ENCODE measurements at places on chromosomes 7 and 10.

GRCh38 chr7:37511915-37512314, 63.3 kb upstream of the ELMO1 start:
- no peak for DNase-seq

GRCh38 chr7:44748948-44749731, 493 bp downstream of the ZMIZ2 start:
- DNase-seq, result no peak

GRCh38 chr7:155358948-155359712, 61.5 kb downstream of the INSIG1 start:
- DNase-seq, result no peak

DNA sequence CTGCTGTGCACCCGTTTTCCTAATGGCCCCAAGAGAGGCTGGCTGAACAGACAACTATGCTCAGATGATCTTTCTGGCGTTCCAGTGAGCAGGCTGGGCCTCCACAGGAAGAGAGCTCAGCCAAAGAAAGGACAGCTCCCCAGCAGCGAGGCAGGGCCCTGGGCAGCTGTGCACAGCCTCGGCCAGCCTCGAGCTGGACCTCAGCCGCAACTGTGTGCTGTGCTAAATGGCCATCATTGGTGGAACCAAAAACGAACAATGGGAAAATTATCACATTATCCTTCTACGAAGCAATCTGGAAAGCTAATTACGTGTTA, 97.5 kb downstream of the CTBP2 start:
- peak; percentile 75 for DNase-seq

DNA sequence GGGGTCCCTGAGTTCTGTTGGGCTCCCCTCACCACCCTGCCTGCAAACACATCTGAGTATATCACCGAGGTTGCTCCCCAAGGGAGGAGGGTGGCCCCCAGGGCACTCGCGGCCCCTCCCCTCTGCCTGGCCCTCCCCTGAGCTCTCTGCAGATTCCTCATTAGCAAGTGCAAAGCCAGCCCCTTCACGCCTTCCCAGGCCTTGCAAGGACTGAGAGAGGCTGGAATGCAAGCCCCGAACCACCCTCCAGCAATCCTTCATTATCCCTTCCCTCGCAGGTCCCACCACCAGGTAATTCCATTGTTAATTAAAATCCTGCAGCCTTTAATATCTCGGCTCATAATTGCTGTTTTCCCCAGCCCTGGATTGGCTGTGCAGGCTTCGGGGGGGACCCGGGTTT, 35.3 kb upstream of the MYL10 start:
- DNase-seq, result no peak

DNA sequence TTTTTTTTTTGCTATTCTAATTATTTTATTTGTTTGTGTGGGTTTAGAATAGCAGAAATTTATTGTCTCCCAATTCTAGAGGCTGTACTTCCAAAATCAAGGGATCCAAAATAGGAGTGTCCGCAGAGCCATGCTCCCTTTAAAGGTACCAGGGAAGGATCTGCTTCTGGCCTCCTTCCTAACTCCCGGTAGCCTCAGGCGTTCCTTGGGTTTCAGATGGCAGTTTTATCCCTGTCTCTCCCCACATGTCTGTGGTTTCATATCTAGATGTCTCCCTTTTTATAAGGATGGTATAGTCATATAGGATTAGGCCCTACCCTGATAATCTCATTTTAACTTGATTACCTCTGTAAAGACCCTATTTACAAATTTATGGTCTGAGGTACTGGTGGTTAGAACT, 48.4 kb downstream of the BMPR1A start:
- no peak for DNase-seq

GRCh38 chr7:127738859-127739258, 86.9 kb downstream of the SND1 start:
- no peak for DNase-seq

DNA sequence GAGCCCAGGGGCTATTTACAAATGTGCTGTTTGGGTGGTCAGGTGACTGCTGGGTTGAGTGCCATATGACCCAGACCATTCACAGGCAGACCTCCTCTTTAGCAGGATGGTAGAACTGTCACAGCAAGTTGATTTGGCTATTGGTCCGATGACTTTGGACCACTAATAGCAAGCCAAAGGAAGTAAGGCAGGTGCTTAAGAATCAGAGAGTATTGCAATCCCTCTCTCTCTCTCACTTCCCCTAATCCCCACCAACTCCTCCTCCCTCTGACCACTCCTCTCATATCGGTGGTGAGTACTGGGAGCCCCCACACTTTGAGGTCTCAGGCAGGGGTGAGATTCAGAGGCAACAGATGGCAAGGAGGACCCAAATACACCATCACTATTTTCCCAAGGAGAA, 165.3 kb downstream of the TRIL start:
- no peak for DNase-seq

DNA sequence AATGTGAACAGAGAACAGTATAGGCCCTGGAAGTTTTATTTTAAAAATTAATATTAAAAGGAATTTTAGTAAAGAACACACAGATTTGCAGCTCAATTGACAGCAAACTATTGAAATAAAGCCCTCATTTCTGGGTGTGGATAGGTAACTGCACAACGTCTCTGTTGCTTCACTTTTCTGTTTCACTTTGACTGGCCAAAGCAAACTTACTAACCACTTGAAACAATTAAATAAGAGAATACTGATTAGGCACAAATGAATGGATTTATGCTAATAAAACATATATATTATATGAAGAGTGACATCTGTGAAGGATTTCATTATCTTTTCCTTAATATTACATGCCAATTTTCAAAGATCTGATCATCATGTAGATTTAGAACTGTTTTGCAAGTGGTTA, 11.9 kb downstream of the ZNF804B start:
- no peak for DNase-seq

- DNase-seq, result no peak
These were observed 14.9 kb upstream of the SP4 start for GRCh38 chr7:21412957-21413356.

DNA sequence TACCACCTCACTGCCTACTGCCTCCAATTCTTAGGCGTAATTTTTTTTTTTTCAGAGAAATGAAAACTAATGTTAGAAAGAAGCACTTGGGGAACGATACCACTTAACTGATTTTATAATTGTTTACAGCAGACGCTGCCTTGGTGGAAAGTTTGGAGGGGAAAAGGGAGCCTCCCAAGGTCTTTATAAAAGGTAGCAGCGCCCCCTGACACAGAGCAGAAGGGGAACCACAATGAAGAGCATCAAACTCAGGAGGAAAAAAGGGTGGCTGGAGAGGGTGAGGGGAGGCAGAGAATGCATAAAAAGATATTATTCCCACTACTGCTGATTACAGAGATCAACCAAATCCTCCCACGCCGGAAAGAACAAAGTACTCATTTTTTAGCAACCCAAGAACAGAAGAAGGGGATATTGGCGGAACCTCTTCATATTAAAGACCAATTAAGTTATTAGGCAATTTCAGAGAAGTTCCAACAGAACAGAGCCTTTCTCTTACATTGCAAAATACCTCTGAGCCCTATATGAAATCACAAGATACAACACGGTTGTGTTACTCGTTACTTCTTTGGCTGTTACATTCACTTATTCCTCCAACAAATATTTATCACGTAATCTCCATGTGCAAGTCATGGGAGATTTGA, 135.8 kb downstream of the TEX36 start:
- DNase-seq, result no peak

DNA sequence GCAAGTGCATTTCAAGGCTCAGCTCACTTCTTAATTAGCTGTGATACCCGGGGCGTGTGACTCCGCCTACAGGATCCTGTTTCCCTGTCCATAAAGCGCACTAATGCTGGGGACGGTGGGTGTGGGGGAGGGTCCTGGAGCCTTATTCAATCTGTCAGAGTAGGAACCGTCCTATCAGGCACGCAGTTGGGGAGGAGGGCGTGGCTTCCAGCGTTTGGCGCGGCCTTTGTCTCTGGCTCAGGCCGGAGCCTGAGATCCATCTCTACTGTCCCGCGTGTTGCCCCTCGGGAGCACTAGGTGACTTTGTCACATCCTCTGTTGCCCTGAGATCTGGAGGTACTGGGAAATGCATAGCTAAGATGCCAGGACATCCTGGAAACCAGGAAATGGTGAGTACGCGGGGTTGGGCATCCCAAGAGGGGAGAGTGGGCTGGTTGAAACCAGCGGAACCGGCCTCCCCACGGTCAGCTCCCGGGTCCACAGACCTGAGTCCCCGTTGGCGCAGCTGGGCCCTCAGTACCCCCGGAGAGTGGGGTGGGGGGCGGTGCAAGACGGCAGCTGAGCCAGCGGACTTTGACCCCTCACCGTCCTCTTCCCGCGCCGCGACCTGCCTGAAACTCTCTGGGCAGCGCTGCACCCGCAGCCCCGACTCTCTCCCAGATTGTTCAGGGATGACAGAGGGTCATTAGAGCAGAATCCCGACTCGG, 104.4 kb upstream of the ZNF92 start:
- DNase-seq, result peak; percentile 46

DNA sequence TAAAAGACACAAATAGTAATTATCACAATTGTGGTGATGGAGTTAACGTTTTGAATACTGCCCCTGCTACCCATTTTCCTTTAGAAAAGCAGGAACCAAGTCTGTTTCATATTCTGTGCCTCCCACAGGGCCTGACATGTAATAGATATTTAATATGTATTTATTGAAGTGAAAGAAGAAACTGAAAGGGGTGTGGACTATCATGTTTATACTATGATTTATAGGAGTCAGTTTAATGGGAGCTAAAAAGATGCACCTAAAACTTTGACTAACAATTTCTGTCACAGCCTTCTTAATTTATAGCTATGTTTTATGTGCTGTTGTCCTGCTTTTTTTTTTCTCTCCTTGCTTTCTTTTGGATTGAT, 24.1 kb upstream of the BHLHA15 start:
- DNase-seq, result no peak

DNA sequence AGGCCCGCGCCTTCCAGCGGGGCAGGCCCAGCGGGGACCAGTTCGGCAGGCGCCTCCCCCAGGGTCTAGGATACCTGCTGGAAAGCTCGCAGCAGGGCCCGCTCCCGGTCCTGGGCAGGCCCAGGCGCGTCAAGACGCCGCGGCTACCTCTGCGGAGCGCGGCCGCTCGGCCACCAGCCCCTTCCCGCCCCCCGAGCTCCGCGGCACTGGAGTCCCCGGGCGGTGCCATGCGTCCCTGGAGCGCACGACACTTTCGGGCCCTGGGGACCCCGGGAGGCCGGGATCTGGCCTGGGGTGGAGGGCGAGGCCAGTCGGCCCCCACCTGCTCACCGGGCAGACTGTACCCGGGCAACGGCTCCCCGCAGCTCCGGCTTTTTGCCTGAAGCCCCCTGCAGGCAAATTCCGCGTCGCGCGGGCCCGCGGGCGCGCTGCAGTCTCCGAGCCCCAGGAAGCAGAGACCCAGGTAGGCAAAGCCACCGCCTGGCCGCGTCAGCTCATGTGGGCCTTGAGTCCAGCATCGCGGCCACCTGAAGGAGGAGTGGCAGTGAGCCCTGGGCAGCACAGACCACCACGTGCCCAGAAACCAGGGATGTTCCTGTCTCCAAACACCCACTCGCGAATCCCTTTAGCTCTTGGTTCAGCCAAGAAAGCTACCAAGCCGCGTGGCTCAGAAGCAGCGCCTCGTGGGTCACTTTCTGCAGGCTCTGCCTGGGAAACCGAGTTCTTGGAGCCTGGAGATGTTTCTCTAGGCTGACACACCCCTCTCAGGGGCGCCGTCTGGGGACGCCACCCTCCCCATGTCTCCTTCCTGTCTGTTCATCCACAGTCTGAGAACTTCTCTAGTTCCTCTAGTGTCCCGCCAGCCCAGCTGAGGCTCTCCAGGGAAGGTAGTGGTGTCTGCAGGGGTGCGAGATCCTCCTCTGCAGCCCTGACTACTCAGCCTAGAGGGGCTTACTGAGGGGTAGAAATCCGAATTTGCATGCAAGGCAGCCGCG, 46.1 kb upstream of the APBB1IP start:
- peak; percentile 24 for DNase-seq

- peak; percentile 31 for DNase-seq
These were observed 71.2 kb upstream of the FOXK1 start for GRCh38 chr7:4610768-4611467.

DNA sequence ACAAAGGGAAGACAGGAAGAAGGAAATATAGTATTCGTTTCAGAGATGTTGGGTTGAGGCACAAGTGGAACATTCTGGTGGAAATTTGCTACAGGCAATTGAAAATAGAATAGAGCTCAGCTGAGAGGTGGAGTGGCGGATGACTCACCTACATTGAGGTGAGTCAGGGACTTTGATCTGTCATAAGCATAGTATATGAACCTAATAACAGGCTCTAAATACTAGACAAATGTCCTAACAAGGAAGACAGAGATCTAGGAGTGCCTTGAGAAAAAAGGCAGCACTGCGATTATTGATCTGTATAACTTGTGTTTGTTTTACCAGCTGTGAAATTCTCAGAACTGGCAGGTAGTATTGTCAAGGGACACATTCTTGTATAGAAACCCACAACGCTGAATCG, 907 bp upstream of the IFRD1 start:
- DNase-seq, result no peak

DNA sequence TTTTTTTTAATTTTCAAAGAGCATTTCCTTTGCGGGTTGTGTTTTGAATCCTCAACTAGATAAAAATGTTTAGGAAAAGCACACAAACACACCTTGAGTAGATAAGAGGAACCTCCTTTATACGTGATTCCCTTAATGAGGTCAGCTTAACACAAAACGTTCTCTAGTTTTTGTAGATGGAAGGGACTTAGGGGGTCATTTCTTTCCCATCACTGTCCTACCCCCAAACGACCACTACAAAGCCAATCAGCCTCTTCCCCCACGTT, 1.2 kb downstream of the SUV39H2 start:
- DNase-seq, result no peak

GRCh38 chr7:100896732-100897608, 1.3 kb upstream of the ACHE start:
- peak; percentile 75 for DNase-seq

GRCh38 chr7:3119963-3120362, 76.3 kb upstream of the CARD11 start:
- no peak for DNase-seq

- DNase-seq, result no peak
These were observed 342.1 kb downstream of the PHF14 start for GRCh38 chr7:11315666-11316258.

- DNase-seq, result no peak
These were observed 137.1 kb upstream of the MDFIC start for GRCh38 chr7:114784746-114785145.

DNA sequence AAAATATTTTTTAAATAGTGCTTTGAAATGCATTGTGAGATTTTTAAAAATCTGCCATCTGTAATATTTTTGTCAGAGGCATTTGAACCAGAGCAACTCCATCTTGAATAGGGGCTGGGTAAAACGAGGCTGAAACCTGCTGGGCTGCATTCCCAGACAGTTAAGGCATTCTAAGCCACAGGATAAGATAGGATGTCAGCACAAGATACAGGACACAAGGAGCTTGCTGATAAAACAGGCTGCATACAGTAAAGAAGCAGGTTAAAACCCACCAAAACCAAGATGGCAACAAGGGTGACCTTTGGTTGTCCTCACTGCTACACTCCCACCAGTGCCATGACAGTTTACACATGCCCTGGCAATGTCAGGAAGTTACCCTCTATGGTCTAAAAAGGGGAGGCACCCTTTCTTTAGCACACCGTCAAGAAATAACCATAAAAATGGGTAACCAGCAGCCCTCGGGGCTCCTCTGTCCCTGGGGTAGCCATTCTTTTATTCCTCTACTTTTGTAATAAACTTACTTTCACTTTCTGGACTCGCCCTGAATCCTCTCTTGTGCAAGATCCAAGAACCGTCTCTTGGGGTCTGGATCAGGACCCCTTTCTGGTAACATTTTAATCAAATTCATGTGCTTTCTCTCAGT, 273.7 kb downstream of the SEMA3D start:
- no peak for DNase-seq

All from left ventricle myocardium superior (tissue), 1 donor.